ENCODE measurements at places on chromosomes 3 and 15.

DNA sequence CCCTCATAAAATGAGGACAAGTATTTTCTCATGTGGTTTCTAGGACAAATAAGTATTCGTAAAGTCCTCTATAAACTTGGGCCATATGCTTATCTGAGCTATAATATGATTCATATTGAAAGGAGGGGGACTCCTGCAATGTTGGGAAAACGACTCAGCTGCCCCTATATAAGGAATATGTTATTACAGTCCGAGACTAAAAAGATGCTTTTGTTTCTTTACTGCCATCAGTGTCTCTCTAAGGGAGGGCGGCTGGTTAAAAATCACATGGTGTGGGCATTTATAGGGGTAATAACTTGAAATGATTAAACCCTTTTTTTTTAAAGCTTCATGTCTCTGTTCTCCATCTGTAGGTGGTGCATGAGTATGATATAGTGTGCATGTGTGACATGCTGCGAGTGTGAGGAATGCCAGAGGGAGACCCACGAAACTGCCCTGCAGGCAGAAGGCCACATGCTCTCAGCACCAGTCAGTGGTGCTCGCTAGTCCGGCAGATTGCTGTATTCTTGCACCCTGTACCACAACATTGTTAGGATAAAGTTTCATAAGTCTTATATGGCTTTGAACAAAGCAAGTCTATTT, 256.0 kb upstream of the CTDSPL start:
- DNase-seq, result no peak

GRCh38 chr15:101306341-101307047, 11.4 kb upstream of the SNRPA1 start:
- no peak for DNase-seq

- DNase-seq, result no peak
Measured at GRCh38 chr15:65887565-65887964, 18.3 kb downstream of the RAB11A start.

DNA sequence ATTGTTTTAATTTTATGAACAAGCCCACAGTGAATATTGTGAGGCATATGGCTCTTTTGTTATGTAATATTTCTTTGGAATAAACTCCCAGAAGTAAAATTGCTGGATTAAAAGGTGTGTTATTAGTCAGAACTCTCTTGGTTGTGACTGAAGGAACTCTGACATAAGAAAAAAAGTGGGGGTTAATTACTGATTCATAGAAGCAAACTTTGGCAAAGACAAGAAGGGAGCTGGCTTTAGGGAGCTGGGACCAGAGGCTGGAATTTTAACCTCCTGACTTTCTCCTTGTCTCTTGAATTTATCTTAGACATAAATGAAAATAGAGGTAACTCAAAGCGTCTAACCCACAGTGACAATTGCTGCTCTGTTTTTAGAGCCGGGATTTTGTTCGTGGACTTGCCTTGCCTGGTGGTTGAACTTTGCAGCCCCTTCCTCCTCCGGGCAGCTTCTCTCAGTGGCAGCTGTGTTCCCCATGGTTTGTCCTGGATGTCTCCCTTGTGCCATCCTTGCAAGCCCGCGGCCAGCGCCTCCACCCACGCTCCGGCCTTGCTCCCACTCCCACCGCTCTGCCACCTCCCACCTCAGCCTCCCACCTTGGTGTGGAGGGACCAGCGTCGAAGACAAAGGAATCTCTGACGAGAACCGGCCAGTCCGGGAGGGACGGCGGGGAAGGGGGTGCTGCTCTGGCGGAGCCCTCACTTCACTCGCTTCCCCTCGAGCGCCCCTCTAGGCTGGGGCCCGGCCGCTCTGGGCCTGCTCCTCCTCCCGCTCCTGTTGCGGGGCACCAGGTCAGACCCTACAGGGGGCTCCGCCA, 28.0 kb downstream of the ARHGAP31 start:
- DNase-seq, result no peak

GRCh38 chr15:36753173-36753572, 173.7 kb downstream of the CDIN1 start:
- DNase-seq, result no peak

DNA sequence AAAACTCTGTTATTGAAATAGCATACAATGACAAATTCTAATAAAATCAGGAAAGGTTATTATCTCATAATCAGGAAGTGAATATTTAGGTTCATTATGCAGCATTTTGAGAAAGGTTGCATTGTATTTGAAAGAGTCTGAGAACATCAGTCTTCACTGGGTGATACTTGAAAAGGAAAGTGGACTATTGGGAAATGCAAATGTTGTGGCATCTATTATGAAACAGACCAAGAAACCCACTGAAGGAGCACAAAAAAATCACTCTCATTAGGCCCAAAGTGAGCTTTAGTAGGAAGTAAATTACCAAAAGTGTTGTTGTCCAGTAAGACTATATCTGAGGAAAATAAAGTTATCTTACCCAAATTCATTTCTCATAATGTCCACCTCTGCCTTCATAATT, 90.8 kb downstream of the ZPLD1 start:
- no peak for DNase-seq

DNA sequence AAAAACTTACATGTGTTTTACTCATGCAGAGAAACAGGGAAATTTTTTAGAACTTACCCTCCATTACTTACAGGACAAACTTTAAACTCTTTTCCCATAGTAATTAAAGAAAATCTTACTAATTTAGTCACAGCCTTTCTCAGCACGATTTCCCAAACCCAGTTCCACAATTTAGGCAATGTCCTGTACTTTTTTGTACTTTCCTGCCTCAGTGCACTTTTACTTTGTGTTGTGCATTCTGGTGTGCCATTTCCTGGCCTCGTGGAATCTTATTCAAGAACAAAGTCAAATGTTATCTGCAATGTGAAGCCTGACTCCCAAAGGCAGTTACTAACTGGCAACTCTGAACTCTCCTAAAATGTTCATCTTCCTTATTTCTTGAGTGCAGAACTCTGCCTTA, 1.9 kb downstream of the SLC33A1 start:
- no peak for DNase-seq

- no peak for DNase-seq
Measured at GRCh38 chr3:164479978-164480377, 598.3 kb downstream of the SI start.

DNA sequence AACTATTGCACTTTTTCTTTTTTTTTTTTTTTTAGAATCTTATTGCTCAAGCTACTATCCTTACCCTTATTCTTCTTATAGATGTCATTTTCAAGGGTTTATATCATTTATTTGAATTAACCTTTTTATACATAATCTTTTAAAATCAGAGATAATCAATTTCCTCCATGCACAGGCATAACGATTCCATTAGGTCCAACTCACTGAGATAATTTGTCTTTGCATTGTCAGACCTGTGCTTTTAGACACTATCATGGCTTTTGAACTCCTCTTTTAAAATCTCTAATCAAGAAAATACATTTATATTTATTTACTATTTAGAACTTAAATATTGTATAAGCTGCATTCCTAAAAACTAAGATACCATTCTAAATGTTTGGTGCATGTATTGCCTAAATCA, 1454.9 kb downstream of the ZPLD1 start:
- no peak for DNase-seq

GRCh38 chr3:107384907-107385306, 7.7 kb downstream of the CCDC54 start:
- DNase-seq, result no peak

- DNase-seq, result peak; percentile 90
Measured at GRCh38 chr3:66195347-66195783, 25.4 kb upstream of the SLC25A26 start.

DNA sequence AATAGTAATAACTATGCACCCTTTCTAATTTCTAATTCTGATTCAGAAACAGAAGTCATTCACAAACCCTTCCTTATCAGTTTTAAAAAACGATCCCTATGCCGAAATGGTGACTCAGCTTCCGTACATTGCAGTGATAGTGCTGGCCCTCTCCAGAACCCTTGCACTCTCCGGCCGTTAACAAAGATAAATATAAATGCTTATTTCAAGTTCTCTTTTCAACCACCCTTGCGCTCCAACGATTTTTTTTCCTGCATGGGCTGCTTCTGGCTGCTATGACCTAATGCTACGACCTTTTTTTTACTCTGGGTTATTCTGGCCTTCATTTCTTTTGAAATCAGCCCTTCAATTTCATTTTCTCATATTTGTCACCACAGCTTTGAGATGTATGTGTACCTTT, 646.2 kb downstream of the NTRK3 start:
- DNase-seq, result peak; percentile 23

- no peak for DNase-seq
Measured at GRCh38 chr15:38714309-38715072, 149.9 kb upstream of the RASGRP1 start.

GRCh38 chr15:43923553-43923952, 96.8 kb downstream of the WDR76 start:
- no peak for DNase-seq

DNA sequence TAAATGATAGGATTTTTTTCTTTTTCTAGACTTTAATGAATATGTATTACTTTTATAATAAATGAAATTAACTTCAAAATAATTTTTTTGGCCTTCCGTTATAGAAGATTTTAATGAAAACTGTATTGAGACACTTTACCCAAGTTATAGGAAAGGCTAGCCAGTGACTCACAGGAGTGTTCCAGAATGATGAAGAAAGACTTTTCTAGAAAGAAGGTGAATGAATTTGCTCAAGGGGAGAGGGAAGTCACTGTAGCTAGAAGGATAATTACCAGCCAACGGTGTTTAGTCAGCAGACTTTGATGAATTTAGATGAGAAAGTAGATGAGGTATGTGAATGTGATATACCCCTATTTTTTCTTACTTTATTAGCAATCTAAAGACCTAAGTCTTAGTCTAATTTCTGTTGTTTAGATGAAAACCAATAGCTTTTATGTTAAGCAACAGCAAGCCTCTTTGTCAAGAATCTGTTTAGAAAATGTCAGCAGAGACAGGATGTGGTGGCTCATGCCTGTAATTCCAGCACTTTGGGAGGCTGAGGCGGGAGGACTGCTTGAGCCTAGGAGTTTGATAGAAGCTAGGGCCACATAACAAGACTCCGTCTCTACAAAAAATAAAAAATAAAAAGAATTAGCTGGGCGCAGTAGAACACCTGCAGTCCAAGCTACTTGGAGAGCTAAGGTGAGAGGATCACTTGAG, 3.2 kb downstream of the ALAS1 start:
- DNase-seq, result no peak

- DNase-seq, result no peak
Measured at GRCh38 chr3:23129817-23130216, 73.3 kb upstream of the UBE2E2 start.

DNA sequence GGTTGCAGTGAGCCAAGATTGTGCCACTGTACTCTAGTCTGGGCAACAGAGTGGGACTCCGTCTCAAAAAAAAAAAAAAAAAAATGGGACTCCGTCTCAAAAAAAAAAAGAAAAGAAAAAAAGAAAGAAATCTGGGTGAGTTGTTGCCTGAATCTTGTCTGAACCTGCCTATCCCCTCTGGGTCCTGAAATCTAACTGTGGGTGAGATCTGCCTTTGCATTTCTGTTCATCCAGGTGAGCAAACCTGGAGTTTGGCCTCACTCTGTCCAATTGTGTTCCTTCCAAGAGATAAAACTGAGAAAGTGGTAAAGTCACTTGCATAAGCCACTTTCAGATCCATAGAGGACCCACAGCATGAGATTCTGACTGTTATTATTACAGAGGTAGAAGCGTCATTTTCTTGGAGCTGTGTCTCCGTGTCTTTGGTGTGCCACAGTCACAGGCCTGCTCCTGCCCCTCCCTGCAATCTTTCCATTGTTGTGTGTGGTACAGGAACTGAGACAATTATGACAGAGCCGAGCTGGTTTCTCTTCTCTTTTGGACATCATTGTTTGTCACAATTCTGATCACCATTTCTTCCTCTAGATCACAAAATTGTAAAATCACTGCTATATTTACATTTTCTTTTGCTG, 235.9 kb downstream of the LPP start:
- DNase-seq, result no peak

DNA sequence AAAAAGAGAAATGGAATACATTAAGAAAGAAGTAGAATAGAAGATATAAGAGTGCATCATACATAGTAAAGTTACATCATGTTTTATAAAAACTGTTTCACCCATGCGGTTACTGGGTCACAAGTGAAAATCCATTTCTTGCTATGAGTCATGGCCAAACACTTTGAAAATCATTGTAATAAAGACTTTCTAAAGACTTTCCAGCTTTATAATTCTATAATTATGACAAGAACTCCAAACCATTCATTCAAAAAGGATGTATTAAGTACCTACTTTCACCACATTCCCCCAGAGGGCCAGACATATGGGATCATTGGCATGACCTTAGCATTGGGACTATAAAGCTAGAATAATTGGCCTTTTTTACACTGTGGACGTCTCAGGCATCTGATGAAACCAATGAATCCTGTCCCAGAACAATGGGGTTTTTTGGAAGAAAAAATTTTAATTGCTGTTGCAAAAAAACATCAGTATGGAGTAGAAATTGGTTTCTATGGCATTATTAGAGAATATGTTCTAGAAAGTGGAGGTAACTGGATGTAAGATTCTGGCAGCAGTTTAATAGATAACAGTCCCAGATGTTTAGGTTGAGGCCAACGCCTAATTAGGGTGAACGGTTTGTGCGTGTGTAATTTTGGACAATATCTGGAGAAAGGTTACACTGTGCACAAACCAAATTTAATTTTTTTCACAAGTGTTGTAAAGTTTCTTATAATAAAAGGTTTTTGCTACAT, 3.3 kb upstream of the SKIC8 start:
- DNase-seq, result no peak

DNA sequence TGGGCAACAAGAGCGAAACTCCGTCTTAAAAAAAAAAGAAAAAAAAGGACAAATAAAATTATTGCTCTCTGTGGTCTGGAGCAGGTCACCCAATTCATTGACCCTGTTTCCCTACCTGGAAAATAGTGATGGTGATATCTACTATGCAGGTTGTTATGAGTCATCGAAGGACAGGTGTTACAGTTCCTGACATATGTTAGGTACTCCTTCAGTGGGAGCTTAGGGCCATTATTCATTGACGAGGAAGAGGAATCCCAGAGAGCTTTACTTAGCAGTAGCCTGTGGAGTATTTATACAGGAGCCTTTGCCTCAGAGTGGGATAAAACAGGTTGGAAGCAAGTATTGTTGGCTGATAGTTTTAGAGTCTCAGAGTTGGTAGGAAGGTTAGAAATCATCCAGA, 74.5 kb downstream of the SLC7A14 start:
- no peak for DNase-seq

- DNase-seq, result no peak
Measured at GRCh38 chr3:156433138-156433537, 121.8 kb downstream of the SSR3 start.
